ENCODE measurements at places on chromosomes 3 and 15.

- DNase-seq, result no peak
These were observed 57.3 kb downstream of the PLXNA1 start for GRCh38 chr3:127040216-127040615.

DNA sequence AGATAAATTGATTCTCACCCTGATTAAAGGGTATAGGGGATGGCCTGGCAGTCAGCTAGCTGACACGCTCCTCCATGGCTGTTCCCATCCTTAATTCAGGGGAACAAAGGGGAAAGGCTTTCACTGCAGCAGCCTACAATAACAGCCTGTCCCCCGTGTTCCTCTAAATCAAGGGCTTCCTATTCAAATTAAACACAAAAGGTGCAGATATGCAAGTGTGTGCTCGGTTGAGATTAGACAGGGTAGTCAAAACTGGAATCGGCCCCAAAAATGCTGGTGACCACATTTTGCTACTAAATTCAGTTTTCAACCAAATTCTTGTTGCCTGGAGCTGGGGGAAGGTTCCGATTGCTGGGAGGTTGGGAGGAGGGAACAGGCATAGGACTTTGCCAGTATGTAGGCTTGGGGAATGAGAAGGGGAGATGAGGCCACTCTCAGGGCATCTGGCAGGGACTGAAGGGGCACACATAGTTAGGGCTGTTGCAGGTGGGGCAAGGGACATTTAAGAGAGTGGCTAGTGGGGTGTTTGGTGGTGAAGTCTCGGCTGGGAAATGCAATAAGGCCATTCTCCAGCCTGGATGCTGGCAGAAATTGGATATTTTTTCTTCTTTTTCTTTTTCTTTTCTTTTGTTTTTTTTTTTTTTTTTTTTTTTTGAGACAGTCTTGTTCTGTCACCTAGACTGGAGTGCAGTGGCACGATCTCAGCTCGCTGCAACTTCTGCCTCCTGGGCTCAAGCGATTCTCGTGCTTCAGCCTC is 32.9 kb upstream of the CTSH start:
- no peak for DNase-seq

DNA sequence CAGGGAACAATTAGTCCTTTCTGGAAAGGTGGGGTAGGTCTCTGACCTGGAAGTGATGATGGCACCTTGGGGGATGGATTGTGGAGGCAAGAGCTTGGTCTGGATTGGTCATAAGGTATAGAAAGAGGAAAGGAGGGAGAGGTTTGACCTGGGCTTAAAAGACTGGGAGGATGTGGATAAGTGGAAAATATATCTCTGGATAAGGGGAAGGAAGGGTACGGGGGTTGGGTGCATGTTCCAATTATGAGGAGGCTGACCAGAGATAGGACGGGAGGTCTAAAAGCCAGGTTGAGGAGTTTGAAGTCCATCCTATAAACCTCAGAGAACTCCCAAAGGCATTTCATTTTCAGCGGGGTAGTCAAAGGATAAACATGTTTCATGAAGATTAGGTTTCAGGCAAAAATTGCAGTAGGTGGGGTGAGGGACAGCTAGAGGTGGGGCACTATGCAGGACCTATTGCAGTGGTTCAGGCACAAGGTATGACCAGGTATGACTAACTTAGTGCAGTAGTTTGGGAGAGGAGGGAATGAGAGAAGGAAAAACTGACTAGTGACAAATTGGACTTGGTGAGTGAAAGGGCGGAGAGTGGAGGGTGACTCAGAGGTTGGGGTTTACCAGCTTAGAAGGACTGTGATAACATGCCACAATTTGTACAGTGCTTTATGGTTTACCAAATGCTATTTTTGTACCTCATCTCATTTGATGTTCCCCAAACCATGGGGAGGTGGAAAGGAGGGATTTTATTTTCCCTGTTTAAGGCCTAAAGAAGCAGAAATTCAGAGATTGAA is 10.7 kb downstream of the PDE8A start:
- peak; percentile 85 for DNase-seq

DNA sequence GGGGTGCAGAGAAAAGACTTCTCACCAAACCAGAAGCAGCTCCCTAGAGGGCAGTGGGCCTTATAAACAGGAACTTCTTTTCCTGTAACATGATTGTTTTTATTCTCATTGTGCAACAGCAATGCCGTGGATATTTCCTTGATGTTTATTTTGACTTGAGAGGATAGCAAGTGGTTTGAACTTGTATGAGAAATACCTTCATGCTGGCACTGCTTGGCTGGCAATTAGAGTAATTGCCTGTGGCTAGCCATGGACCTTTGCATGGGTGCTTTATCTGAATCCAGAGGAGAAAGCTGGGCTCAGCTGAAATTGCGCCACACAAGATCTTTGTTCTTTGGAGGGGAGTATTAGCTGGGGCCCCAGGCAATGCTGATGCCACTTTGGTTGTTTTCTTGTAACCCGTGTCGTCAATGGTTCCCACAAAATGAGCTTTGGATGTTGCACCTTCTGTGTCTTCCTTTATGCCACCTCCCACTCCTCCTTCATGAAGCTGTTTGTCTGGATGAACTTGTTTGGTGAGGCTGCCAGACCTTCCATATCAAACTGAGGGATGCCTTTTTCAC is 37.9 kb downstream of the CMTM8 start:
- DNase-seq, result peak; percentile 75

DNA sequence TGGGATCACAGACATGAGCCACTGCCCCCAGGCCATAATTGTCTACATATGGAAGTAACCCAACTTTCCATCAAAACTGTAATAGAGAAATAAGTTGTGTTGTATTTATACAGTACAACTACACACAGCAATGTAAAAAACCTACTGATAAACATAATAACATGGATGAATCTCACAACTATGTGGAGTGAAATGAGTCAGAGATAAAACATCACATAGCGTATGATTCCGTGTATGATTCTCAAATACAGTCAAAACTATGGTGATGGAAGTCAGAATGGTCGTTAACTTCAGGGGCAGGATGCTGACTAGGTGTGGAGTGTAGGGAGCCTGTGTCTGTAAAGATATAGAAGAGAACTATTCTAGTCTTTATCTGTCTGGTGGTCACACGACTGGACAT is 332.7 kb upstream of the SLCO3A1 start:
- DNase-seq, result no peak

- no peak for DNase-seq
These were observed 5.1 kb upstream of the DNAH1 start for GRCh38 chr3:52310861-52311575.

- no peak for DNase-seq
These were observed 332.7 kb downstream of the EDEM1 start for GRCh38 chr3:5520237-5520636.

DNA sequence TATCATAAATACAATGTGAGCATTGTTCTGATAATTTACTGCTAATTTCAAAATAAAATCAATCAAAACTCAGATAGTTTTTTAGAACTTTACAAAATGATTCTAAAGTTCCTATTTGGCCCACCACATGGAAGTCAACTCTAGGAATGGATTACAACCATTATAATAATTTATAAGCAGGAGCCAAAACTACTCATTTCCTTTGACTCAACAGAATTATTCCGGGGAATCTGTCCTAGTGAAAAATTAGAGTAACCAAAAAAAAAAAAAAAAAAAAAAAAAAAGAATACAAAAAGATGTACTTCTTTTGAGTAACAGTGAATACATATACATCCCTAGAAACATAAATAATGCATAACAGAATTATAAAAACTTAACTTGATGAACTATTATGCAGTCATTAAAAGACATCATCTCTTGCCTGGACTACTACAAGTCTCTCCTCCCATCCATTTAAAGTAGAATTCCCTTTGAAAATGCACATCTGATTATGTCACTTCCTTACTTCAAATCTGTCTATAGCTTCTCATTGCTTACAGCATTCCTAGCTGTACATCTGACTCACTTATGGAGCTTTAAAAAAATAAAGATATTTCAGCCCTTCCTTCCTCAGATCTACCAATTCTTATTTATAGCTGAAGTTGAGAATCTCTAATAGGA is 43.4 kb downstream of the HDGFL3 start:
- peak; percentile 80 for DNase-seq

GRCh38 chr15:75577401-75578172 is 1.5 kb downstream of the PTPN9 start:
- DNase-seq, result peak; percentile 38

Data from cardiac fibroblast (primary cell).